Adrenal gland (tissue), 19 donors: ENCODE measurements at places on chromosomes 16 and 17. TPM values are rescaled to one million over a fixed set of nuclear protein-coding genes. Genes with fewer than 3 reads are reported as not detected.

CCL7 gene
- 0.74 TPM for polyA plus RNA-seq

SSTR5 gene
- polyA plus RNA-seq: 0.17 TPM

DNA sequence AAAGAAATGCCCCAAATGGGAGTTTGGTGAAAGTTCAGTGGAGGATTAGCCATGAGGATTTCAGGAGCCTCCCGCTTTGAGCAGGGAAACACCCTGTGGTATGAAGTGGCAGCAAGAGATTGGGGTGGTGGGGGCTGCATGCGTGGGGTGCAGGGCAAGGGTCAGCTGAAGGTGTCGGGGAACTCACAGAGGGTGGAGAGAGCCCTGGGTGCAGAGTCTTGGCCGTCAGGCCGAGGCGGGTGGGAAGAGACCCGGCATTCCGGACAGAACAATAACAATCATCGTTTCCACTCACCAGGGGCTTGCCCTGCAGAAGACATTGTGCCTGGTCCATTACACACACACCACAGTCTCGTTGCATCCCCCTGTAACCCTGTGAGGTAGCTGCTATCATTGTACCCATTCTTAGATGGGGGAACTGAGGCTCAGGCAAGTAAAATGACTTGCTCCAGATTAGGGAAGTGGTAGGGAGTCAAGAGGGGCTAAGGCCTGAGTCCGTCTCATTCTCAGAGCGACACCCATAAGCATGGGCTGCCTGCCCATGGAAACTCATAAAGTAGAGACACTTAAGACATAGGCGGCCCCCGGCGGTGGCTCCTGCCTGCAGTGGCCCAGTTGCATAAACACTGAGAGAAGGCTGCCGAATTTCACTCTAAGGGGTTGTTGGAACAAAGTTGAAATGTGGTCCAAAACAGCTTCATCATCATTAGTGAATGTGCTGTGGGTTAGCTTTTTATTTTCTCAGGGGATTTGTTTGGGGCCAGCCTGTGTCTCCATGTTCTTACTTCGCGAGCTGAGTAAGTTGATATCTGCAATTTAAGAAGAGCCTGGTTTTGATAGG lies 93.3 kb downstream of the CMIP start:
- DNase-seq: no peak

- DNase-seq: no peak
Measured at GRCh38 chr16:79605999-79606398, 5.5 kb upstream of the MAF start.

DNA sequence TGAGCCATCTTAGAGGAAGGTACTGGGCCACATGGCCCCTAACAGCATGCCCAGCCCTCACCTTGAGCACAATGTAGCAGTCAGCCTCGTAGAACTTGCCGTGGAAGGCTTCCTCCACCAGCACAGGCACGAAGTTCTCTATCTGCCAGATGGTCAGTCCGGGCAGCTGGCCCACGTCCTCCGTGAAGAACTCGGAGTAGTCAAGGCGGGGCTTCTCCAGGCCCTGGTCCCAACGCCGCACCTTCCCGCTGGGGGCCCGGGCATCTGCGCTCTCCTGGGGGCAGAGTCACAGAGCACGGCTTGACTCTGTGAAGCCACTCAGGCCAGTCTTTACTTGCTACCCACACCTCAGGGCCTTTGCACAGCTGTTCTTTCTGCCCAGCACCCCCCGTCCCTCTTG lies 7.3 kb downstream of the FLII start:
- DNase-seq: no peak

SLC46A1 gene
- 13.3 TPM for polyA plus RNA-seq
